ENCODE measurements at places on chromosomes 5 and 9.

- DNase-seq, result peak; percentile 33
Observed at GRCh38 chr5:10288592-10289219, 19.0 kb downstream of the CMBL start.

- no peak for DNase-seq
Observed at GRCh38 chr9:68817079-68817875, 112.2 kb downstream of the PIP5K1B start.

DNA sequence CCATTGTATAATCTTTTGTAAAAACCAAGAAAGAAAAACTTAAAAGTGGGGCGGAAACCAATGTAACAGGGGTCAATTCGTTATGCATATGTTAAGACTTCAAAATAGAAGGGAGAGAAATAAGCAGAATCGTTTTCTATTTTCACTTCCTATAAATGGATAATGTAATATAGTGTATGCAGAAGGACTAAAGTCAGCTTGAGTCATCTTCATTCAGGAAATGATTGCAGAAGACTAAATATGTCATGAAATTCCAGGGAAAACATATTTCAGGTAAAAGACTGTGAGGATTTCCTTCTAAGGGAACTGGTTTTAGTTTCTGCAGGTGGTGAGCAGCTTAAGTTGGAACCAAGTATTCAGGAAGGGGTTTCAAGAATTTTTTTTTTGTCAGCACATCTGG is 753.3 kb downstream of the IRX1 start:
- DNase-seq, result no peak

DNA sequence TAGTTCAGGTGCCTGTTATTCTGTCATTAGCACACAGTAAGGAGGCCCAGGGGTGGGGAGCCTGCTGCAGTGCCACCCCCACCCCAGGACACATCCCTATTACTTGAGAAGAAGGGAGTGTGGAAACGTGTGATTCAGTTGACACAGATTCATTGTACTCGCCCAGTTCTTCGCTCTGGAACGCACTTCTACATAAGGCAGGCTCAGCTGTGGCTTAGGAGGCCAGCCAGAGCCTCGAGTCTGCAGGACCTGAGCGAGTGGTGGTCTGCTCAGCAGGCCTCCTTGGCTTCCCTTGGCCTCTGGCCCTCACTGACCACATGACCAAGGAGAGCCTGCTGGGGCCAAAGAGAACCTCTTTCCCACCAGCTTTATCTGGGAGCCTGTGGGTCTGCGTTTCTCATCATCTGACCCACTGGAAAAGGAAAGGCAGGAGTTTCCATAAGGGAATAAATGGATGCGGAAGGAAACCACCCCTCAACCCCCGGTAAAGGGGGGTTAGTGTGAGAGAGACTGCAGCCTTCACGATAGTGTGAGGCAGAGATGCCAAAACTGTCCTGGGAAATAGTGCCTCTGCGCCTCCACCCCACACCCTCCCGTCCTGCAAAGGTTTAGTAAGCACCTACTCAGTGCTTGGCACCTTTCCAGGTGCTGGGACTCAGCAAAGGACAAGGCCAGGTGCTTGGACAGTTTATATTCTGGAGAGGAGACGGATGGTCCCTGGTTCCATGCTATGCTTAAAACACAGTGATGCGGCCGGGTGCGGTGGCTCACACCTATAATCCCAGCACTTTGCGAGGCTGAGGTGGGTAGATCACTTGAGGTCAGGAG is 73.7 kb downstream of the PPARGC1B start:
- DNase-seq, result peak; percentile 71

DNA sequence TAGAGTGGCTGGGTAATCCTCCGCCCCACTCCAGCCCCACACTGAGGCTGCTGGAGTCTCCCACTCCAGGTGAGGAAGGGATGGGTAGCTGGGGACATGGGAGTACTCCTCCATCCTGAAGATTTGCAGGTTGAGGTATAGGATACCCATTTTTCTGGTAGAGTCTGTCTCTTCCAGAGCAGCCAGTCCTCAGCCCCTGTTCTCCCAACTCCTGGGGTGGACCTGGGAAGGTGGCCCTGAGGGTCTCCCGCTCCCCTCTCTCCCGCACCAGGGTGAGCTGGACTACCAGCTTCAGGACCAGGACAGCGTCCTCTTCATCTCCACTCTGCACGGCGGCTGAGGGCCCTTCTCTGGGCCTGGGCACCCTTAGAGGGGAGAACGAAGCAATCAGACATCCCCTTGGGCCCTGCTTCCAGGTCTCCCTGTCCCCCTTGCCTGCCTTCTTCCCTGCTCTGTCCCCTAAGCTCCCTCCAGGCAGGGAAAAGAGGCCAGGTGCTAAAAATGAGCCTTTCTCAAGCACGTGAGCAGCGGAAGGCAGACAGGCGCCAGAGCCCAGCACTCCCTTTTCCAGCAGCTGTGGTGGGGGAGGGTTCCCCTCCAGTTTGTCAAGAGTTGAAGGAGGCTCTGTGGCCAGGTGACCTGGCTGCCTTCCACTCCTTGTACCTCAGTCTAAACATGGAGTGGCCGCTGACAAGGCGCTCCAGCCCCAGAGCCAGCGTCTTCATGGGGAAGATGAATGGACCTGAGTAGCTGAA is 18.4 kb downstream of the URM1 start:
- DNase-seq, result no peak

GRCh38 chr5:65873181-65873750 is 53.1 kb upstream of the ERBIN start:
- no peak for DNase-seq

DNA sequence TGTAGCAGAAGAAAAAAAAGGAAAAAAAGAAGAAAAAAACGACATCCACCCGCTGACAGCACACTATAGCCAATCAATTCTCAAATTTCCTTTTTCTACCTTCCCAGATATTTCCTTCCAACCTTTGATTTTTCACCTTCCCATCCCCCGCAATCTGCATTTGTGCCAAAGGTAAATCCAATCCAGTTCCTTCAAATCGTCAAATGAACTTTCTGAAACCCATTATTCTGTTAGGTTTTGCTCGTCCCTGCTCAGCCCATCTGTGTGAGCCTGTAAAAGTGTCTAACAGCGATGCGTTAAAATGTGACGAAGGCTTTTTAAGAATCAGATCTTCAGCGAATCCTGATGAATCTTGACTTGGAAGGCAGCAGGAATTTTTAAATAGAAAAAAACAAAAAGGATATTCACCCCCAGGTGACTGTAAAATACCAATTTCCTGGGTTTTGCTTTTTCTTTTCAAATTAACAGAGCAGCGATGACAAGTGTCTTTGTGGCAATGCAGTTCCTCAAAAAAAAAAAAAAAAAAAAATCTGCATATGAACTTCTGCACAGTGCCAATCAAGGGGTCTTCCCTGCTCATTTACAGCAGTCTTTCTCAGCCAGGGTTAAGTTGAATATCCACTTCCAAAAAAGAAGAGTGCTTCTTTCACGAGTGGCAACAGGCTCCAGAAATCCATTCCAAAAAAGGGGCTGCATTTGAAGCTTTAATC is 367 bp upstream of the SHC3 start:
- no peak for DNase-seq

- DNase-seq, result no peak
Observed at GRCh38 chr9:81559709-81560108, 129.6 kb downstream of the TLE1 start.

- DNase-seq, result peak; percentile 76
Observed at GRCh38 chr5:113232667-113233066, 202.1 kb downstream of the TSSK1B start.

- peak; percentile 53 for DNase-seq
Observed at GRCh38 chr5:74367241-74367733, 273.2 kb downstream of the ENC1 start.

GRCh38 chr5:172402531-172403188 is 51.7 kb downstream of the SH3PXD2B start:
- no peak for DNase-seq

GRCh38 chr5:31898036-31898632 is 259.2 kb downstream of the PDZD2 start:
- no peak for DNase-seq

- DNase-seq, result peak; percentile 43
Observed at GRCh38 chr9:75087289-75087823, 599 bp downstream of the NMRK1 start.

- DNase-seq, result no peak
Observed at GRCh38 chr9:127801955-127802575, 617 bp upstream of the FPGS start.

GRCh38 chr9:100686420-100686819 is 108.5 kb downstream of the CAVIN4 start:
- no peak for DNase-seq

GRCh38 chr9:118008246-118008645 is 304.0 kb downstream of the TLR4 start:
- no peak for DNase-seq

- DNase-seq, result no peak
Observed at GRCh38 chr9:124680049-124680448, 91.1 kb downstream of the NR6A1 start.

GRCh38 chr9:124290743-124291554 is 33.2 kb downstream of the NEK6 start:
- DNase-seq, result no peak

DNA sequence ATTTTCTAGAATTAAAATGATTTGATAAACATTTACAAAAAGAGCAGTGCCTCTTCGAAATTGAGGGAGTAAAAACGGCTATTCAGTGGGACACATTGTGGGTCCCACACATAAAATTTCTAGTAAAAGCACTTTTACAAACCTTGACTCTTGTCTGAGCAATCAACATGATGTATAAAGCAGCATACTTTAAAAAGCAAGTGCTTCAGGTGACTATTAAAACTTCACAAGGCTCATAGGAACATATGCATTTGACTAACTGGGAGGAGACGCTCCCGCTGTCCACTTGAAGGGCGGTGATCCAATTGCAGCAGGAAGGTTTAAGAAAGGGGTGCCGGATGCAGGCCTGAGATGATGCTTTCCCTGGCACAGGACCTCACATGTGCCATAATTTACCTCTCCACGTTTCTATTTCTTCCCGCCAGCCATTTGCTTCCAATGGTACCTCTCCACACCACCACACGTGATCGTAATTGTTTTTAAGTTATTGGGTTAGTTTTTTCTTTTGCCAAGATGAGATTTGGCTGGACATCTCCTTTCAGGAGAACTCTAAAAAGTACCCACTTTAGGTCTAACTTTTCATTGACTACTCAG is 1.8 kb downstream of the MCTP1 start:
- no peak for DNase-seq

GRCh38 chr9:84924266-84924665 is 254.7 kb downstream of the NTRK2 start:
- DNase-seq, result no peak

DNA sequence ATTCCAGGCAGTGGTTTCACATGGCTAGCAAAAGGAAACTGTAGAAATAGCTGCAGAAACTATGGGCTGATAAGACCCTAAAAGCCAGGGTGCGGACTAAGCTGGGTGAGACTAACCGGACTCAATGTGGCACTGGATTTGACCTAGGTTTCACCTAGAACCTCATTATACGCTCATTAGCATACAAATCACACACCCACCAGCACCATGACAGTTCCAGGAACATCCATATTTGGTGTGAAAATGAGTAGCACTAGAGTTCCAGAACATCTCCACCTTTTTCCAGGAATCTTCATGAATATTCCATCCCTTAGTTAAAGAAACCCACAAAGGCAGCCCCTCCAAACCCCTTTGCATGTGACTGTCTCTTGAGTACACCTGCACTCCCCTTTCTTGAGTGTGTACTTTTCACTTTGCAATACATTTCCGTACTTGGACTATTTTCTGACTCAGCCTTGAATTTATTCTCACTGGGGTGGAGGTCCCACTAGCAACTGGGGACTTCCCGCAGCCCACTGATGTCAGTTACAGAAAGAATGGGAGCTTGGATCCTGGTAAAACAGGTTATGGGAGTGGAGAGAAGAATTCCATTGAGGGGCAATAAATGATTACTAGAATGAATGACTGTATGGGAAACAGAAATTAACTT is 58.0 kb upstream of the SPATA31C2 start:
- no peak for DNase-seq

- DNase-seq, result no peak
Observed at GRCh38 chr9:134011401-134011800, 13.9 kb upstream of the BRD3OS start.

DNA sequence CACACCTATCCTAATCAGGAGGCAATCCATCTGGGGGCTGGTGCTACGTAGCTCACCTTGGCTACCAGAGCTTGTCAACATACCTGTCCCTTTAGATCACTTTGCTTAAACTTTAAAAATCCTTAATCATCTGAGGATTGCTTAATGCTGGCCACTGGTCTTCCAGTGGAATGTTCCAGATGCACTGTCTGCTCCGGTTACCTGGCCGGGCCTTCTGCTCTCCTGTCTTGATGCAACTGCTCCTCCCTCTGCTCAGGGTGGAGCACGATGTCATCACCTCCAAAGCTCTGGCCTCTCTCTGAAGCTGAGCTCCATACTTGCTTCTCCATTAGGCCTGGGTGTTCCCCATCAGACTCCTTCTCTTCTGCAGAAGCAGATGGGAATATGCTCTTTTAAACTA is 106.5 kb upstream of the OTULINL start:
- DNase-seq, result no peak

DNA sequence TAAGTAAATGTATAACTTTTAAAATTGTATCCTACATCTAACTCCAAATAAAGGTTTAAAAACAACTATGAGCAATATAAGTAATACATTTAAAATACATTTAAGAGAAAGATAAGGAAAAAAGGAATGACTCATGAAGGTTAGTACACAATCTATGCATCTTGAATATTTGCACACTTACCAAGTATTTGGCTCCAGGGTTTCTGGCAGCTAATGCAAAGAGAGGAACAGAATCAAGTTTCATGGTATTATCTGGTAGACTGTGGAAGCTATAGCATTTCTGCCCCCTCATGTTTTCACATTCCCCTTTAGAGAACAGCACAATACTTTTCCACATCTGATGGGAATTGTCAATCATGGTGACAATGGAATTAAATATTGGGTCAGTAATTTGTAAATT is 132.1 kb downstream of the COX7C start:
- DNase-seq, result no peak

DNA sequence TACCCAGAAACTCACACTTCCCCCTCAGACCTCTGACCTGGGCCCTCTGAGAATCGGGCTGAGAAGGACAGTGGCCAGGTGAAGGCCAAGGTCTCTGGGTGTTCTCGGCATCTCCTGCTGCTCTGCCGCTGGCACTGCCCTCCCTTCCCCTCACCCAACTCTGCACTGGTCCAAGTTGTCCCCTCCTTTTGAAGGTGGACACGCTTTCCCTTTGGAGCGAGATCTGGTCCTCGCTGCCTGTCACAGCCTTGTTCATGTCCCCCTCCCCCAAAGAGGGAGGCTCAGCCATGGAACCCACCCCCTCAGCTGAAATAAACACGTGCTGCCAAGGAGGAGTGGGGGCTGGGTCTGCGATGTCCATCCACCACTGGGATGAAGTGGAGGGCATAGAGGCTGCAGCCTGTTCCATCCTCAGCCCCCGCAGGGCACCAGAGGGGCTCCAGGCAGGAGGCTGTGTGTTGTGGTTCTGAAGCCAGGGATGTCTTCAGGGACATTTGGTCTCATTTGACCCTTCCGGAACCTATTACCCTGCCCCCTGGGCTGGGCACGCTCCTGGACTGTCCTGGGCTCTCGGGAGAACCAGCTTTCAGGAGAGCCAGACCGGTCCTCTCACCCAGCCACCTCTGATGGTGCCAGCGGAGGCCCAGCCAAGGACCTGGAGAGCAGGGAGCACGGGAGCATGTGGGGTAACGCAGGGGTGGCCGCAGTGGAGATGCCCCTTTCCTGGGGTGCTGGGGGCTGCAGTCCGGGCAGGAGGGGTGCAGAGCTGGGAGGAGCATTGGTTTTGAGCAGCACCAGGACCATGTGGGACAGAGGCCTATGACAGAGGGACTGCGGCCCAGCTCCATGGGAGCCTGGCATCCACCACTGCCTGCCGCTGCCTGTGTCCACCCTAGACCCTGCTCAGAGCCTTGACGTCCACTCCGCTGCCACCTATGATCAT is 4.7 kb upstream of the LCN2 start:
- peak; percentile 38 for DNase-seq

GRCh38 chr5:90170261-90170660 is 239.3 kb downstream of the CETN3 start:
- no peak for DNase-seq

- no peak for DNase-seq
Observed at GRCh38 chr5:9338796-9339195, 207.1 kb downstream of the SEMA5A start.
